ENCODE measurements at places on chromosomes 2 and 18.

DNA sequence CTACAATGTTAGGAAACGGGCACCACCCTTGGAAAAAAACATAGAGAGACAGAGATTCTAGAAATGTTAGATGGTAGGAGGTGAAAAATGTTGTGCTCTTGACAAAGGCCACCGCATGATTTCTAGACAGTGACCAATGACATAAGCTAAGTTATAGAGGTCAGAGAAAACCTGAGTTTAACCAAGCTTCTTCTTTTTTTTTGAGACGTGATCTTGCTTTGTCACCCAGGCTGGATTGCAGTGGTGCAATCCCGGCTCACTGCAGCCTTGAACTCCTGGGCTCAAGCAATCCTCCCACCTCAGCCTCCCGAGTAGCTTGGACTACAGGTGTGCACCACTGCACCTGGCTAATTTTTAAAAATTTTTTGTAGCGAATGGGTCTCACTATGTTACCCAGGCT, 13.0 kb downstream of the FER1L5 start:
- no peak for DNase-seq
- H3K27ac ChIP-seq, result no peak overlapping the region
- H3K36me3 ChIP-seq, result no peaks in the 10 kb centered on the region
- H3K4me3 ChIP-seq, result no peak overlapping the region
- no peaks in the 10 kb centered on the region for H3K27me3 ChIP-seq

- no peaks in the 10 kb centered on the region for H3K36me3 ChIP-seq
- H3K27me3 ChIP-seq, result peaks cover 42% of the 10 kb centered on the region
- DNase-seq, result peak; percentile 41
- H3K27ac ChIP-seq, result no peak overlapping the region
- no peaks in the 10 kb centered on the region for H3K4me1 ChIP-seq
These were observed 12.0 kb downstream of the ALPG start for GRCh38 chr2:232418466-232419244.

DNA sequence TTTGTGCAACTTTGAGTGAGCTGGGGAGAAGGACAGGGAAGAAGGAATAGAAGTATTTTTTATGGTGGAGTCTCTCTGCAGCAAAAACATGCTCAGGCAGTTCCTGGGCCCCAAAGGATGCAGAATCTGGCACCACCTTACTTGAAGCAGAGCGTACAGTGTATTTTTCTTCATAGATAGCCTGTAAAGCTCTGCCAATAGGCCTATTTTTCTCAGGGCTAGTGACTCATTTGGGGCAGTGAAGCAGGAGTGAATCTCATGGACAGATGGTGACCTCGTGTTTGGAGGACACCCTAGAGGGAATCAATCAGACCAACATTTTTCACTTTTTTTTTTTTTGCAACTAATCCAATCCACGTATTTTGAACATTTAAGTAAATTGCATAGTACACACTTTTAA, 268.1 kb upstream of the CXCR4 start:
- no peaks in the 10 kb centered on the region for H3K27me3 ChIP-seq
- no peak overlapping the region for H3K27ac ChIP-seq
- DNase-seq, result no peak
- H3K4me3 ChIP-seq, result no peak overlapping the region
- peaks cover 2% of the 10 kb centered on the region for H3K4me1 ChIP-seq

DNA sequence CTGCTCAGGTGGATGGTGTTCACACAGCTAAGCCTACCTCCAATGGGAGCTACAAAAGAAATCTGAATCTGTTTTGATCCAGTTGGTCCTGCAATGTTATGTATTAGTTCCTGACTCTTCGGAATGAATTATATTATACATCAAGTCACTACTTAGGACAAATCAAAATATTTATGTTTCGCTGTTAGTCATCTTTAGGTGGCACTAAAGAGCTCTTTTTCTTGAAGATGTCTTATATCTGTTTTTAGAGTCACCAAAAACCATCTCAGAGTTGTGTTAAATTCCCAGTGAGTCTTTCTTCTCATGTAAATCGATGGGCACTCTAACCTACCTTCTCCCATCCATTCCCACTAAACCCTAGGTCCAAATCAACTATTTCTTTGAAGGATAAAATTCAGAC, 2.2 kb downstream of the DNER start:
- DNase-seq, result no peak
- H3K27me3 ChIP-seq, result peaks cover 6% of the 10 kb centered on the region
- no peaks in the 10 kb centered on the region for H3K4me1 ChIP-seq
- H3K27ac ChIP-seq, result no peak overlapping the region
- no peaks in the 10 kb centered on the region for H3K36me3 ChIP-seq

GRCh38 chr2:129793431-129793902, 186.0 kb upstream of the RAB6C start:
- DNase-seq, result no peak
- H3K27me3 ChIP-seq, result no peaks in the 10 kb centered on the region
- no peak overlapping the region for H3K27ac ChIP-seq
- no peaks in the 10 kb centered on the region for H3K36me3 ChIP-seq
- no peak overlapping the region for H3K4me3 ChIP-seq

DNA sequence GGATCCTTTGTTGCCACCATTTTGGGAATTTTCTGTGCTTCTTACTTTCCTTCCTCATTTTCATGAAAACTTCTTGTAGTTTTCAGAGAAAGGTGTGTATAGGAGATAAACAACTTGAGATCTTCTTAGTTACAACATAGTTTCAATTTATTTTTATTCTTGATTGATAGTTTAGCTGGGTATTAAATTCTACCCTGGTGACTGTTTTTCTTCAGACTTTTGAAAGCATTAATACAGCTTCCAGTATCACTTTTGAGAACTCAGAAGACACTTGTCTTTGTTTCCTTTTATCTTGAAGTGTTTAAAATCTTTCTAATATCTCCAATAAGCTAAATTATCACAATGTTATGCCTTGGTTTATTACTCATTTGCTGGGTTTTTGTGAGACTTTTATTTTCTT, 167.5 kb upstream of the DPP10 start:
- no peak overlapping the region for H3K27ac ChIP-seq
- no peaks in the 10 kb centered on the region for H3K4me1 ChIP-seq
- no peak overlapping the region for H3K4me3 ChIP-seq
- H3K27me3 ChIP-seq, result no peaks in the 10 kb centered on the region
- DNase-seq, result no peak

GRCh38 chr2:10659898-10660568, 29.7 kb downstream of the NOL10 start:
- DNase-seq, result peak; percentile 45
- no peak overlapping the region for H3K27ac ChIP-seq
- no peaks in the 10 kb centered on the region for H3K27me3 ChIP-seq
- H3K4me3 ChIP-seq, result no peak overlapping the region

DNA sequence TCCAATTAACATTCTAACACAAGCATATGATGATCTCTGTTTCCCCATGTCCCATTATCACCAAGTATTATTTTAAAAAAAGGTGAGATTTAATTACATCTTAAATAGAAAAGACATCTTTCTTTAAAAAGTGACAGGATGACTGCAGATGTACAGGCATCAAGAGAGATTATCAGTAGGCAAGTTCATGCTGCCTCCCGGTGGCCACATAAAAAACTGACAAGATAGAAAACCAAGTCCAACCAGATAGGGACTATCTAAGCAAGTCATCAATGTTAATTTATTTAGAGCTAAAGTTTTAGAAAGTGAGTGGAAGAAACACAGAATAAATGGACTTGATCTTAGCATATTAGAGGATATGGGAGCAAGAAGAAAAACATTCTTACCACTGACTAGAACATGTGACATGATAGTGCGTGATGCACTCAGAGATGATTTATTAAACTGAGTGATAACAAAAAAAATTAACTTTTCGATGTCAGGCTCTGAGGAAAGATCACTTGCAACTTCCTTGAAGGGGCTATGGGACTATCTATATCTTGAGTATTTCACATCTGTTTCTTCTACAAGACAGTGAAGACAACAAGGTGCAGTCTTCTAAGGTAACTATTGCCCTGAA, 5.4 kb upstream of the TDRD15 start:
- H3K36me3 ChIP-seq, result no peaks in the 10 kb centered on the region
- H3K27me3 ChIP-seq, result no peaks in the 10 kb centered on the region

DNA sequence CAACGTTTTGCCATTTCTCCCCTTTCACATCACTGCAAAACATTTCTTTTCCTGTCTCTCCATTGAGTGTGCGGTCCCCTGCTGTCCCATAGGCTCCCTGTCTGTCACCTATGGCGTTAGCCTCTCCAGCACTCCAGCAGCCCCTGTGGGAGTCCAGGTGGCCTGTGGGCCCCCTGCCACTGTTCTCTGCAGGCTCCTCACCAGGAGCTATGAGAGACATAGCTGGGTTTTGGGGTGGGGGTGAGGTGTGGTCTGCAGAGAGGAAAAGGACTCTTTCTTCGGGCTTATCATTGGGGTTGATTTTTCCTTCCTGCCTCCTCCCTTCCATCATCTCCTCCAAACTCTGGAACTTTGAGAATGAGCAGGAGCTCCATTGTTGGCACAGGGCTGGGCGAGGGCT, 36.1 kb upstream of the IGFBP5 start:
- H3K4me3 ChIP-seq, result no peak overlapping the region
- DNase-seq, result peak; percentile 3
- no peak overlapping the region for H3K27ac ChIP-seq
- H3K27me3 ChIP-seq, result no peaks in the 10 kb centered on the region
- no peaks in the 10 kb centered on the region for H3K4me1 ChIP-seq

- peaks cover 2% of the 10 kb centered on the region for H3K36me3 ChIP-seq
- H3K4me1 ChIP-seq, result peaks cover 10% of the 10 kb centered on the region
- H3K27me3 ChIP-seq, result no peaks in the 10 kb centered on the region
- no peak for DNase-seq
These were observed 116.6 kb upstream of the PELI1 start for GRCh38 chr2:64260817-64261216.

- no peak overlapping the region for H3K27ac ChIP-seq
- DNase-seq, result no peak
- no peaks in the 10 kb centered on the region for H3K27me3 ChIP-seq
- no peaks in the 10 kb centered on the region for H3K4me1 ChIP-seq
These were observed 65.1 kb downstream of the CUL3 start for GRCh38 chr2:224520064-224520463.

DNA sequence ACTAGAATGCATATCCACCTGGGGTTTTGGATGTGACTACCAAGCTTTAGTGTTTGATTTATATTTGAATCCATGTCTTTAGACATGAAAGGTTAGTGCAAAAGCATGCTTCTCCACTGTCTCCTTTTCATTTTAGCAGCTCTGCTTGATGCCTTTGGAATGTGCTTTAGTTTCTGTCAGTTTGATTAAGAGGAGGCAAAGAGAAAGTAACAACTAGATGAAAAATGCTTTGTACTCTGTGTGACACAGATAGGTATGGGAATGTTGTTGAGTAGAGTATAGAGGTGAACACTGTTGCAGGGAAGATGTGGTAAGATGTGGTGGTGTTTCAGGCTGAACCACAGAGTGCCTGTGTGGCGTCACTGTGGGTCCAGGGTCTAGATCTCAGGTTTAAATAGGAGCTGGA, 19.8 kb downstream of the PIK3C3 start:
- no peaks in the 10 kb centered on the region for H3K4me1 ChIP-seq
- no peak overlapping the region for H3K4me3 ChIP-seq

DNA sequence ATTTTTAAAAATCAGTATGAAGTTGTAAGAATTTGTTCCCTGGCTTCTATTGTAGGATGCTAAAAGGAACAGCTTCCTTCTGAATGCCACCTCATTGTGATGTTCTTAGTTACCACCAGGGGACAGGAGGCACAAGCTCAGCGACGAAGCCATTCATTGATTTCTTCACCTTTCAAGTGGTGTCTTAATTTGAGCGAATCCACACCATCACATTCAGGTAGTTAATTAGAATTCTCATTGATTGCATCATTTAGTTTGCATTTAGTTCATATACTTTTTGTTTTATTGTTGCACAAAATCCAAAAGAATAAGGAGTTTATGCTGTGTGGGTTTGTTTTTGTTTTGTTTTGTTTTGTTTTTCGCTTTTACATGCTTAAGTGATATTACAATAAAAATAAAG, 23.1 kb downstream of the CYP27C1 start:
- no peak overlapping the region for H3K27ac ChIP-seq
- H3K36me3 ChIP-seq, result peaks cover 2% of the 10 kb centered on the region
- H3K4me1 ChIP-seq, result no peaks in the 10 kb centered on the region
- H3K4me3 ChIP-seq, result no peak overlapping the region

DNA sequence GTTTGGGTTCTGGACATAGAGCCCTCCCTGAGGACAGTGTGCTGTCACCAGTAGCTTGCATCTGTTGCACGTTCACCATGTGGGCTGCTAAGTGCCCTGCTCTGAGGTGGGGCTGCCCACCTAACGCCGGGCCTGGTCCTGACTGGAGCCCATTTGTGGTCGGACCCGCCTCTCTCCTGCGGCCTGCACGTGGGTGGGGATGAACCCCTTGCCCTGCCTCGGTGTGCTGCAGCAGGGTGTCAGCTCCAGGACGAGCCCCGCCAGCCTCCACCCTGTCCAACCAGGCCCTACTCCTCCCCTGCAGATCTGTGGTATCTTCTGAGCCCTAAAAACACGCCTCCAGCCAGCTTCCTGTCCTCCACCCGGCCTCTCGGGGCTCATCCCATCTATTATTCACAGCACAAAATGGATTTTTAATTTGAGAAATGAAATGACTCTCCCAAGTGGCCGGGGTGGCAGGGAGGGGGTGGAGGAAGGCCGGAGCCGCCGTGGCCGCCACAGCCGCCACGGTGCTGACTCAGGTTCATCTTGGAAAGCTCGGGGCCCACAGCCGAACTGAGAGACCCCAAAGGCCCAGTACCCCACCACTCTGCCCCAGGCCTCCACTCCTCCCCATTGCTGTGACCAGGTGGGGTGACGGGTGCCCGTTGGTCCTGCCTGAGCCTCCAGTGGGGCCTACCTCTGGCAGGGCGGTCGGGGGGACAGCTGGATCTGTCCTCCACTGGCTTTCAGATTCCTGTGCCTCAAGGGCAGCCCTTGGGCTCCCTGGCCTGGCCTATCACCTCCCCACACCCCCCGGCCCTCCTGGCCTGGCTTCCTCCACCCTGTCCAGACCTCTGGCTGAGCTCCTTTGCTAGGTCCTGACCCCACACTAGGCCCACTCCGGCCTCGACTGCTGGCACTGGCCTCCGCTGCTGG, 2.8 kb upstream of the ECEL1 start:
- H3K27me3 ChIP-seq, result peaks cover 19% of the 10 kb centered on the region
- no peaks in the 10 kb centered on the region for H3K4me1 ChIP-seq
- H3K4me3 ChIP-seq, result no peak overlapping the region
- no peaks in the 10 kb centered on the region for H3K36me3 ChIP-seq
- H3K27ac ChIP-seq, result no peak overlapping the region

DNA sequence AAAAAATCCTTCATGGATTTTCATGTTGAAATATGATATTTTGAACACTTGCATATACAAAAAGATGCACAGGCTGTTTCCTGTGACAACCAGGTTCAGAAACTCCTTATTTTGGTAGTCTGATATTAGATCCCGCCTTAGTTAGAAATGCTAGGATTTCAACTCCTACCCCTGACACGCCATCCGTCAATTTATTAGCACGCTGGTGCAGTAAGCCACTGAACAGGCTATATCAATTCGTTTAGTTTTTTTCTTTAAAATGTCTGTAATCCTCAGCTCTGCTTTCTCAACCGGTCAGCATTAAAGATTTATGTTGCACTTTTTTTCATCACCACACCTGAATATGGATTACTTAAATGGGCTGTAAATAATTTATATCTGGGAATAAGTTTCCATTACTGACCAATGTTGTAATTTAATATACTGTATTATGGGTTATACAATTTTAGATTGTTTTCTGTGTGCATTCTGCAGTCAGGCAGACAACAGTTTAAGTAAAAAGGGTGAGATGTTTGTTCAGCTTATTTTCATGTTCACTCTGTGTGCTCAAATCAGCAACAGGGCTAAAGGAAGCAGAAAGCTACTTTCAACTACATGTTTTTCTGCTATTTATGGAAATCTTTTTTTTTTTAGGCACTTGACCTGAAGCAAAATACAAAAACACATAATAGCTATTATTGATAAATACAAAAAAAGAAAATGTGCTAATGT, 227.7 kb downstream of the ARHGAP15 start:
- H3K36me3 ChIP-seq, result no peaks in the 10 kb centered on the region
- DNase-seq, result no peak
- no peak overlapping the region for H3K4me3 ChIP-seq
- no peaks in the 10 kb centered on the region for H3K27me3 ChIP-seq
- no peaks in the 10 kb centered on the region for H3K4me1 ChIP-seq
